ENCODE measurements at places on chromosomes 4 and X.

DNA sequence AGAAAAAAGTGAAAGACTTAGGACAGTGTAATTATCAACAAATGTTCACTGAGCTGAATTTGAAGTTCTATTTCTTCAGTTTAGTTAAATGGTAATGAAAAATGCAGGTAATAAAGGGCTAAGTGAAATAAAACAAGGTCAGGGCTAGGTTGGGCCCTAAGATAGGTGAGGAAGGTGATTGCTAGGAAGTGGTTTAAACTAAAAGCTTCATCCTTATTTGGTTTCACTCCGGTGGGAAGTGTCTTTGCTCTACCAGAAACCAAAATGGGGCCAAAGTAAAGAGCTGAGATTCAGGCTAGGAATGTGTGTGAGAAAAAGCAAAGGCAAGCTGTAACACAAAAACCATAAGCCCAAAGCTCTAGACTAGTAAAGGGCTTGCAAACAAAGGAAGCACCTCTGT, 31.0 kb downstream of the TAB3 start:
- DNase-seq = no peak

- DNase-seq = no peak
These were observed 7.3 kb downstream of the AVPR2 start for GRCh38 chrX:153911798-153912197.

GRCh38 chrX:150159537-150159936, 203.6 kb upstream of the MAMLD1 start:
- DNase-seq = no peak

DNA sequence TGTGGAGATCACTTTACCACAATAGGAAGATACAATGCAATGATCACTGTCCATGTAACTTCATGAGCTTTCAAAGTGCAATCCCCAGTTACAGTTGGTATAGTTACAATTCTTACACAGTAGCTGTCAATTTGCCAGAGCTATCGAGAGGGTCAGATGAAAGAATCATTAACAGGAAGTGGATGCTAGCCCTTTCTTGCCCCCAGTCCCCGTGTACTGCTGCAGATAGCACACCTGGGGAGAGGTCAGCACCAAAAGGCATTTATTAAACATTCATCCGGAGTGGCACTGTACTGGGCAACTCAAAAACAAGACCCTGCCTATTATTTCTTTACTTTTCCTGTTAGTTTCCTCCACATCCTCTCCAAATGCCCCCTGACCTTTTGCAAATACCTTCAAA, 47.7 kb downstream of the SOD3 start:
- DNase-seq = no peak

DNA sequence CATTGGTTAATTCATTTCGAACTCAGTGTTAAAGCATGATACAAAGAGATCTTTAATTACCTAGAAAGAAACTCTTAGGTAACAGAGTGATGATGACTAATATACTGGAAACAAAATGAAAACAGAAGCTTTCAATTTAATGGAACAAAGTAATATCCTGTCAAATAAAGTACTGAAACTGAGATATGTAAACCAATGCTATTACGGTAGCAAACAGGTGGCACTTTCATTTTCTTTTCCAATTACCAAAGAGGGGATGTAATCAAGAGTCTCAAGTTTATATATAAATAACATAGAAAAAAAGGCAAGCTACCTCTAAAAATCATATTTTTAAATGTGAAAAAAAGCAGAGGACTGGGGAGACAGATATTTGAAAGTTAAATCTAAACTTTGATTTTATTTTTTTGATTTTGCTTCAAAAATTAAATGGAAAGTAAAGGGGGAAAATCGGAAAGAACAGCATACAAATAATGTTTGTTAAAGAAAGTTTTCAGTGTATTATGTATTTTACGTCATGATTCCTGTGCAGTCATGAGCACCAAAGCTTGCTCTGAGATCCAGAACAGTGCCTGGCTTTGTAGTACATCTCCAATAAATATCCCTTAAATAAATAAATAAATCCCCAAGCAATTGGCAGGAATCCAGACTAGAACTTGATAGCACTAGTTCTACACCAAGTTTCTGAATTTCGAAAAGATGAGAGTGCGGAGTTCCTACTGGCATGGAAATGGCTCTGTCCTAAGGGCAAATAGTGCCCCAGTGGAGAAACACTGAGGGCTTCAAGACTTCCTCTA, 25.0 kb upstream of the RAPGEF2 start:
- peak; percentile 49 for DNase-seq

DNA sequence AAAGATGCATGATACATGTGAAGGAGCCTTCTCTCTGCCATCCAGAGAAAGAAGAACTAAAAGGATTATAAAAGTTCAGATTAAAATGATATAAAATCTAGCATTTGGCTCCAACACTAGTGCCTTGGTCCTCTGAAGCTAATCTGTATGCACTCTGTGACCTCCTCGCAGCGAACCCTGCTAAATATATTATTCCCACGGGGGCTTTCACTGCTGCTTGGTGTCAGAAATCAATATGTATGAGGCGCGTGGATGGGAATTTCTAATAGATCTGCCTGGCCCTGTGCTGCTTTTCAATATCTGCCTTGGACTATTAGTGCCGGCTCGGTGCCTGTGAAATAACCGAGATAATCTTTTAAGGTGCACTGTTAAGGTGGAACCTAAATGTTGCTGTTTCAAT, 69.7 kb downstream of the CXXC4 start:
- no peak for DNase-seq

All from GM19239 (cell line).